ENCODE measurements at places on chromosomes 6 and 20.

DNA sequence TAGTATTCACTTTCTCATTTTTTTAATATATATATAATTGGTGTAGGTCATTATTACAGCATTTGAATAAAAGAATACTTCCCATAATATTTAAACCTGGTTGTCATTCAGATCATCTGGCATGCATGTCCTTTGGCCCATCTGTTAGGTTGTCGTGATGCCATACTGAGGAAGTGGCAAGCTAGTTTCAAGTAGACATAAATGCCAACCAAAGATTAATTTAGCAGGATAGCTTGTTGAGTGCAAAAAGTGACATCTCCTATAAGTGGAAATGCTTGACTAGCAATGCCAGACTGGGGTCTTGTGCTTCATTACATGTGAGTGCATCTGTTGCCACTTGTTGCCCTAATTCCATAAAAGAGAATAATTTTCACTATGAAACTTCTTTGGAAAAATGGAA is 1044.7 kb downstream of the GRIK2 start:
- no peak for DNase-seq

DNA sequence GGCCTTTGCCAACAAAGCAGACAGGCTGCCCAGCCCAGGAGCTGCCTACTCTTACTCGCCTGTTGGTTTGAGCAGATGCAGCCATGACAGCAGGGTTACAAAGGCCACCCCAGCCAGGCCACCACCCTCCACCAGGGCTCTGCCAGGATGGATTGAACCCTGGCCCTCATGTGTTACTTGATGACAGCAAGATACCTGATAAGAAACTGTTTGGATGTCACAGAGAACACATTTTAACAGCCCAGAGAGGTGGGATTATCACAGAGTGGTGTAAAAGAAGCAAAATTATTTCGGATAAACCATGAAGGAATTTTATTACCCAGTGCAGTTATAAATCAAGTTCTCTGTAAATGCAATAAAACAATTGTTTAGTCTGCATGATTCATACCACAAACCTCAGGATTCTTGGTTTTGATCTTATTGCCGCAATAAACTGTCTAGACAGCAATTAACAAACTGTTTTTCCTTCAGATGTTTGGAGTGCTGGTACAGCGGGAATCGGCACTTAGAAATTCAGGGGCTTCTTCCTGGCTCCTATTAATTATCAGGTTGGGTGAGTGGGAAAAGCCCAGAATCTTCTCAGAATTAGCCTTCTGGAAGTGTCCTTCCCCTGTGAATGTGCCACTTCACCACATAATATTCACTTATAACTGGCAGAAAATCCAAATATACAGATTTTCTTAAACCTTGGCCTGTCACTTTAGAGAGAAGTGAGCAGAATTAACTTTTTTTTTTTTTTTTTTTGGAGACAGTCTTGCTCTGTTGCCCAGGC is 58.0 kb upstream of the SALL4 start:
- no peak for DNase-seq

DNA sequence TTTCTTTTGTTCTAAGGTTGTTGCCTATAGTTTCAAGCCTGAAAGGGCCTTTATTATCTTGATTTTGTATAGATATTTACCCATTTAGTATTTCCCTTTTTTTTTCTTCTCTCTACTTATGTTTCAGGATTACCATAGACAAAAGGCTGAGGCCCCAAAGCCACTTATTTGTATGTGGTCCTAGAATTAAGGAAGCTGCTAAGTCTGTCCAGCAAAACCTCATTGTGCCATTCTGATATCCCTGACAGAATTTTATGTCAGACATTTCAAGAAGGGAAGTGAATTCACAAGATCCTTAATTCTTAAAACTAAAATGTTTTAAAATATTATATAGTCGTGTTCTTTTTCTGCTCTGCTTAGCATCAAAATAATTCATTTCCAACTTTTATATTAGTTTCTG is 6.9 kb downstream of the HAO1 start:
- DNase-seq: no peak

DNA sequence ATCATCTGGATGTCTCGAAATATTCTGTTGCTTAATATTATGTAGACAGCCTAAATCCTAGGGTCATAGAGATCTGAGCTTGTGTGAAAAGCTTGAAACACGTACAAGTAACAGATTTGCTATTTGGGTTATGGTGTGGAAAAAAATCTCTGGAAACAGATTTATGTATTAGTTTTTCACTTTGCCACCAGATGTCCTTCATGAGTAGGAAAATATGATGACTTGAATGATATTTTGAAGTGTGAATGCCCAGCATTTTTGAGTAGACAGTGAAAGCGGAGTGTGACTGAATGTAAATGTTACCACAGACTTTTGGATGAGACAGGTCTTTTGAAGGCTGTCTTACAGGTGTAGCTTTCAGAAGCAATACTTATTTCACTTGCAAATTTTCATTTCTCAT is 4.2 kb upstream of the BMP6 start:
- no peak for DNase-seq

GRCh38 chr6:53216301-53216700 is 67.7 kb upstream of the GCM1 start:
- DNase-seq: no peak

DNA sequence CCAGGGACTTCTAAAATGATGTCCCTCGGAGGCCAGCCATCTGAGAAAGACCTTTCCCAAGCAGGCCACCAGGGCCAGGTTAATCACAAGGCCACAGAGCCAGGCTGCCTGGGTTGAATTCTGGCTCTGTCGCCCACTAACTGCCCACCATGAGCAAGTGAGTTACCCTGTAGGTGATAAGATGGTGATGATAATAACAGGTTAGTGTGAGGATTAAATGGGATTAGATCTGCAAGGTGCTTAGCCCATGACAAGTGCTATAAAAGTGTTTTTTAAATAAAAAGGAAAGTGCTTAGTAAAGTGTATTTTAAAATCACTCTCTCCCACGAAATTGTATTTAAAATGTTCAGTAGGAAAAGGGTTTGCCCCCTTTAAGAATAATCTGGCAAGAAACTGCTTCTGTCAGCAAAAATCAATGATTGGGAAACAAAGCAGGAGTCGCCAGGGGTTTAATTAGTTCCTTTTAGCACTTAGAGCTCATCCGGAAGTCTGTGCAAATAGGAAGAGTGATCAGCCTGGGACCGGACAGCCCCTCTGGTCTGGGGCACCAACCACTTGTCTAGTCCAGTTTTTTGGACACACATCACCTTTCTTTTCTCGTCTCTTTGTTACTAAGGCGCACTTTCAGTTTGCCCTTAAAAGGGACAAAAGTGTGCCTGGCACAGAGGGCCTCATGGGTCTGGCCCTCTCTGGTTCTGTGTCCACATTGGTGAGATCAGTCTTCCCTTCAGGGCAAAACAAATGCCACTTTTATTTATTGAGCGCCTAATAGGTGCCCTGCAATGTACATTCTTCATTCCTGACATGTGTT is 150.4 kb downstream of the GRM4 start:
- no peak for DNase-seq

DNA sequence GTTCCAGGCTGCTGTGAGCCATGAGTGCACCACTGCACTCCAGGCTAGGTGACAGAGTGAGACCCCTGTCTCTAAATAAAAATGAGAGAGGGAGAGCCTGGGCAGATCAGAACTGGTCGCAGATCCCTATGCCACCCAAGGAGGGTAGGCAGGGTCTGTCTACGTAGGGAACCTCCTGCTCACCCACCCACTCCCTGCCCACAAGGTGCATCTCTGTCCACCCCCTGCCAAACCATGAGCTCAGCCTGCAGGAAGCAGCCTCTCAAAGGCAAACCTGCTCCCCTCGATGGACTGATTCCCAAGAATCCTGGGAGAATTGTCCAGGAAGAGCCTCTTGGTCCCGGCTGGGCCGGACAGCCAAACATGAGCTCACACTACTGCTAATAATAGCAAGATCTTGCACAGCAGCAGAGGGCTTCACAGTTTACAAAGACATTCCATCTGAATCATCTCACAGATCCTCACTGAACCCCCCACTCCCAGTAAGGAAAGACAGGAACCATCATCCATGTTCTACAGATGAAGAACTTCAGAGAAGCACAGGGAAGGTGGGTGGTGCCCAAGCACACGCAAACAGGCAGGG is 27.8 kb upstream of the TLDC2 start:
- no peak for DNase-seq
